ENCODE measurements at places on chromosomes 13 and 19.

DNA sequence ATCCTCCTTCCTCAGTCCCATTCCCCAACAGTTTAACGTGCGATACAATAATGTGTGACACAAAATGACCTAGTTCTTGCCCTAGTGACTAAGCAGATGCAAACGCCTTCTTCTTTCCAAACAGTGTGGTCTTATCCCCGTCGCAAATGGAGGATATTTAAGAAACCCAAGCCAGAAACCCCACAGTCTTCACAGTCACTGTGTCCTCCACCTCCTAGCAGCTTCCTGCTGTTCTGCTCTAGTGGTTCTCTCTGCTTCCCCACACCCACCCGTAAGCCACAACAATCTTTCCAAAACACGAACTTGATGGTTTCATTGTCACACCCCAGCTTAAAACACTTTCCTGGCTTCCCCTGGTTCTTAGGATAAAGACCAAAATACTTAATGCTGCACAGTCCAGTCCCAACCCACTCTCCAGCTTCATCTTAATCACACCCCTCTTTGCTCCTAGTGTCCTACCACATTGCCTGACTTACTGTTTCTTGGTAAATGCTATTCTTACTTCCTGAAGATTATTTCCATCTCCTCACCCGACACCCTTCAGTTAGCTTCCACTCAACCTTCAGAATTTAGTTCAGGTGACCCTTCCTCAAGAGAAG lies 32.3 kb downstream of the ITM2B start:
- no peak for DNase-seq

GRCh38 chr13:93226623-93227279 lies at the start of gene GPC6:
GPC6 (plus strand) TSS chr13:93226807.
- no peak for DNase-seq

DNA sequence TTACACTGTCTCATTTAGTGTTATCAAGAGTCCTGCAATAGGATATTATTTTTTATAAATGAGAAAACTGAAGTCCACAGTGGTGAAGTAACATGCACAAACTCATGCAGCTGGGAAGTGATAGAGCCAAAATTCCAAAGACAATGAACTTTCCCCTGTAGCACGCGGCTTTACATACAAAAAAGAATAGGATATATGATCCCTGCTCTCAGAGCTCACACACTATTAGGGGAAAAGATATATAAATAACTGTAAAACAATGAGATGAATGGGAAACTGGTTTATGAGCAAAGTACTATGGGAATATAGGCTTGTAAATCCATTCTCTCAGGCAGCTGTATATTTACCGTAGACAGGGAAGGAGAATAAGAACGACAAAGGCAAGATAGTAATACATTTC lies 39.7 kb downstream of the THSD1 start:
- DNase-seq = no peak

DNA sequence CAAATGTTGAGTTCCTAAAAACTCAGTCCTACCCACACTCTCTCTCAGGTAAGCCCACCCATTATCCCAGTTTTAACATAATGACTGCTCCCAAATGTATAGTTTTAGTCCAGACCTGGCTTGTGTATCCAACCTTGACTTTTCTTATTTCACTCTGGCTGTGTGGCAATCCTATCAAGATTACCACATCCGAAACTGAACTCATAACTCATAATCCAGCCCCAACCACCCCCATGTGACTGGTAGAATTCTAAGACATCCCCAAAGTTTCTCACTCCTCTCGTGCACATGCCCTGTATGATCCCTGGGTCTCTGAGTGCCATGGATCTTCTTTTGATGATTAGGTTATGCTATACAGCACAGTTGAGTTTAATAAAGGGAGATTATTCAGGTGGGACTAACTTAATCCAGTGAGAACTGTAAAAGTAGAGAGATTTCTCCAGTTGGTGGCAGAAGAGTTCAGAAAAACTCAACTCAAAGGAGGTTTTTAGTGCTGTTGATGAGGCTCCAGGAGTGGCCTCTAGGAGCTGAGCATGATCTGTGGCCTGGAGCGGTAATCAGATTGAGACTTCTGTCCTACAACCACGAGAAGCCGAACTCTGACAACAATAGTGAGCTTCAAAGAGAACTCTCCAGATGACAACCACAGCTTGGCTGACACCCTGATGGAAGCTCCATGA lies 413.4 kb downstream of the ZNF536 start:
- DNase-seq = no peak

- DNase-seq = no peak
Observed at GRCh38 chr19:6443986-6444385, 10.4 kb upstream of the SLC25A41 start.

DNA sequence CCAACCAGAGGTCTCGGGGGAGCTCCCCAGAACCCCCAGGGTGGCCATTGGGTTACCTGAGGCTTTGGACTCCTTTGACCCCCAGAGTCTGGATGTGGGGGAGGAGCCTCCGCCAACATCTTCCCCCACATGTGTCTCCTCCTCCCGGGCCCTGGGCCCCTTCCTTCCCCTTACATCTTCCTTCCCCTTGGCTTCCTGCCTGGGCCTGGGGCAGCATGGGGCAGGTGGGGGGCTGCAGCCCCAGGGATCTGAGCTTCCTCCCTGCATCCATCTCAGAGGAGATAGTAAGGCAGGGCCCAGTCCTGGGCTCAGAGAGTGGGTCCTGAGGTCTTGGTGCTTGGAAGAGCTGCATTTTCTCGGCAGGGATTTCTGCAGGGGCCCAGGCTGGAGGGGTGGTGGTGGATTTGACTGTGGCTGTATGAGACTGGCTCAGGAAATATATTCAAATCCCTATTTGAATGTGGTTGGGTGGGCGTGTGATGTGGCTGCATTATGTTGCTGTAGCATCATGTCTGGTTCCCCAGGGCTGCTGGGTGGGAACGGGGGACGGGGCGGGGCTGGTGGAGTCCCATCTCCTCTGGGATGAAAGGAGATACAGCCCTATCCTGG lies 919 bp downstream of the VAV1 start:
- DNase-seq = peak; percentile 48

DNA sequence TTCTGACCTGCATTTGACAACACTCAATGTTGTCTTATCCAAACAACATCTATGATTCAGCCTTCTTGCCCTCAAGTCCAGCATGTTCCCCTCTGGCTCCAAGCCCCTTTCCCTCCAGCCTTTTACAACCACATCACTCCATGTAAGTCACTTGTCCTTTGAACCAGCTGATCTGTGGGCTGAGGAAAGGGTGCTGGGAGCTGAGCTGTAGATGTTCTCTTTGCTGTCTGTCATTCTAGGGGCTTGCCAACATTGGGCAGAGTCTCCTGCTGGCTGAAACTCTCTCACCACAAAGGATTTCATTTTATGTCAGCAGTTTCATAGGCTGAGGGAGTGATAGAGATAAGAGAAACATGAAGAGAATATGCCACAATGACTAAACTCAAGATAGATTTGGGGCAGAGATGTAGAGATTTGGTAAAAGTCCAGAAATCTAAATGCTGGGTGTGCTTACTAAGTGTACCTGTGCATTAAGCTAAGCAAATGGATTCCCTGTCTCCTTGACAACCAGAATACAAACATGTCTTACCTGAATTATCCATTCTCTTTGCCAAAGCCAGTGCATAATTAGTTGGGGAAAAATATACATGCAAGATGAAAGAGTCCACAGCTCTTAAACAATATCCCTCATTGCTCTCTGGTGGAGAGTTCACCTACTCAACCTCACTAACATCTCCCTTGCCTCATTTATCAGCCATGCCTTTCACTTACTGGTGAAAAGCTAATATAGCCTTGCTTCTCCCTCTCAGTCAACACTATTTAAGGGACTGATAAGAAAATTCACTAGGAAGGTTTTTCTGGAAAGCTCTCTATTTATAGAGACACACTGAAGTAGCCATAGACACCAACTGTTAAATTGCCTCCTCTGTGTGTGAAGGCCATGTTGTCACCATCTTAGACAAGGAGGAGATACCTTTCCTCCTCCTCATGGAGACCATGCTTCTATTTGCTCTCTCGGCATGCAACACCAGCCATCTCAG lies 175.5 kb upstream of the SERP2 start:
- DNase-seq = no peak

All from CD4-positive, alpha-beta T cell treated with Interleukin-4 for 1 hour (primary cell).